ENCODE measurements at places on chromosomes 7 and 10.
A peak's percentile ranks its signal among the peaks of the same experiment; 100 is the strongest.

DNA sequence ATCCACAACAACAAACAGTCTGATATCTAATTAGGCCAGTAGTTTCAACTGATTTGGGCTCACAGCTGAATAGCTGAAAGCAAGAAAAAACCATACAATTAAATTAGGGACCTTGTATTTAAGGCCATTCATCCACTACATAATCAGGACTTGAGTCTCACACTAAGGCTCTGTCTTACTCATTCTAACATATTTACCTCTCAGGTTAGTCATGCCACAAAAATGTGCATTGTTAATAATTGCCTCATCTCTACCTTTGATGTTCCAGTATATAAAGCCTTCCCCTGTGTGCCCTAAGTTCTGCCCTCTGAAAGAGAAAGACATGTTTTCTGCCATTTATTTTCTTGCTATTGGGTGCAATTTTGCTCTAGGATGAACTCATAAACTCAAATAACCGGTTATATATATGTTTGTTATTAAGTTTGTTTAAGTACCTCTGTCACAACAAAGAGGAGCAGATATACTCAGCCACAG, 5.3 kb upstream of the C1GALT1 start:
- DNase-seq, result no peak

- no peak for DNase-seq
Observed at GRCh38 chr10:7133278-7133677, 277.6 kb downstream of the SFMBT2 start.

DNA sequence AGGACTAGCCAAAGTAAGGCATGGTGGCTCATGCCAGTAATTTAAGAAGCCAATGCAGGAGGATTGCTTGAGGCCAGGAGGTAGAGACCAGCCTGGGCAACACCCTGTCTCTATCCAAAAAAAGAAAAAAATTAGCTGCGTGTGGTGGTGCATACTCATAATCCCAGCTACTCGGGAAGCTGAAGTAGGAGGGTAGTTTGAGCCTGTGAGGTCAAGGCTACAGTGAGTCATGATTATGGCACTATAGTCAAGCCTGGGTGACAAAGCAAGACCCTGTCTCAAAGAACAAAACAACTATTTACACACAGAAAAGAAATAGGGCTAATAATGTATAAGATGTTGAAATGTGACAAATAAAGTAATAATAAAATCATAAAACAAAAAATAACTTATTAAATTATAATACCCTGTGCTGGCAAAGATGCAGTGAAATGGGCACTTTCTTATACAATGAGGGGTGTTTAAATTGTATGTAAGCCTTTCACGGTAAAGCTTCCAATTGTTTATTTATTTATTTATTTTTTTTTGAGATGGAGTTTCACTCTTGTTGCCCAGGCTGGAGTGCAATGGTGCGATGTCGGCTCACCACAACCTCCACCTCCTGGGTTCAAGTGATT, 175.2 kb downstream of the TPST1 start:
- DNase-seq, result peak; percentile 24

DNA sequence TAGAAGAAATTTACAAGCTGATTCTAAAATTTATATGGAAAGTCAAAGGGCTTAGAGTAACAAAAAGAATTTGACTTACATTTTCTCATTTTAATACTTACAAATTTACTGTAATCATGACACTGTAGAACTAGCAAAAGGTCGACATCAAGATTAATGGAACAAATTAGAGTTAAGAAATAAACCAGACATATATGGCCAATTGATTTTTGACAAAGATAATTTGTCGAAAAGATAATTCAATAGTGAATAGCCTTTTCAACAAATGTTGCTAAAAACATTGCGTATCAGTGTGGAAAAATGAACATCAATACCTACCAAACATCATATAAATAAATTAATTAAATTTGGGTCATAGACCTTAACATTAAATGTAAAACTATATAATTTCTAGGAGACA, 955.5 kb upstream of the AUTS2 start:
- DNase-seq, result no peak

DNA sequence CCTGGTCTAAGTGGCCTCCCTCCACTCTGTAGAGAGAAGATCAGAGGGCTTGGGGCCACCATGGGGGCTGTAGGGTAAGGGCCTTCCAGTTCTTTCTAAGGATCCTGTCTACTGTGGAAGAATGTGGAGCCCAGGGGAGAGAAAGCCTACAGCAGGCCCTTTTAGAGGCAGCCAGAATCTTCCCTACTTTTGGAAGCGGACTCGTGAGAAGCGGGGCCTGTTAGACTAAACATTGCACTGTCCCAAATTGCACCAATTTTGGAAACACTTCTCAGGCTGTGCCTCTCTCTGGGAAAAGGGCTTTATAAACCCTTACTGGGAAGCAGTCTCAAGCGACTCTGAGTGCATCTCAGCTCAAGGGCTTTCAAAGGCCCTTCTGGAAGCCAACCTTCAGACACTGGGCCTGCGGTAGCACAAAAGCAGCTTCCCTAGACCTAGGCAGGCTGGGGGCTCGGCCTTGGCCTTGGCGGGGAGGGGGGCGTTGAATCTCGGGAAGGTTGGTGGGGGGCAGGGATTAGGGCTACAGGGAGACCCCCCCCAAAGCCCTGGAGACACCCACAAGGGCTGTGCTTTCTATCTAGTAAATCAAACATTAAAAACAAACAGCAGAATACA, 298.1 kb downstream of the GFRA1 start:
- no peak for DNase-seq

All from common myeloid progenitor, CD34-positive (primary cell).